ENCODE measurements at places on chromosomes 6 and 20.
A peak's percentile ranks its signal among the peaks of the same experiment; 100 is the strongest.

DNA sequence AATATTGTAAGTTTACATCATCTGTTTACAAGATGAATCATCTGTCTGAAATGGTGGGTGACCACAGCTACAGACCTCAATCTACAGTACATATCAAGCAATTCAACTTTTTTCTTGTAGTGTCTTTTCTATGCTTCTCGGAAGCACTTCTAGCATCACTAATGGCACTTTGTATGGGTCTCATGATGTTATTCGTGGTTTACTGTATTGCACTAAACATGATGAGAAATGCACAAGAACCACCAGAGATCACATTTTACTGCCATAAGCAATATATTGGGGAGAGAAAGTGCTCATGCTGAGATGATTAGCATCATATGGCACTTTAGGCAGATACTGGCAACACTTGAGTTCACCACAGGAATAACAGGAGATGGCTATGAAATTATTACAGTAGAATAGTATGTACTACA lies 15.4 kb upstream of the BTBD3 start:
- no peak for DNase-seq

GRCh38 chr6:149169761-149170511 lies 147.6 kb upstream of the TAB2 start:
- DNase-seq = no peak

GRCh38 chr20:19758501-19759331 lies 658 bp downstream of the RIN2 start:
- peak; percentile 84 for DNase-seq

DNA sequence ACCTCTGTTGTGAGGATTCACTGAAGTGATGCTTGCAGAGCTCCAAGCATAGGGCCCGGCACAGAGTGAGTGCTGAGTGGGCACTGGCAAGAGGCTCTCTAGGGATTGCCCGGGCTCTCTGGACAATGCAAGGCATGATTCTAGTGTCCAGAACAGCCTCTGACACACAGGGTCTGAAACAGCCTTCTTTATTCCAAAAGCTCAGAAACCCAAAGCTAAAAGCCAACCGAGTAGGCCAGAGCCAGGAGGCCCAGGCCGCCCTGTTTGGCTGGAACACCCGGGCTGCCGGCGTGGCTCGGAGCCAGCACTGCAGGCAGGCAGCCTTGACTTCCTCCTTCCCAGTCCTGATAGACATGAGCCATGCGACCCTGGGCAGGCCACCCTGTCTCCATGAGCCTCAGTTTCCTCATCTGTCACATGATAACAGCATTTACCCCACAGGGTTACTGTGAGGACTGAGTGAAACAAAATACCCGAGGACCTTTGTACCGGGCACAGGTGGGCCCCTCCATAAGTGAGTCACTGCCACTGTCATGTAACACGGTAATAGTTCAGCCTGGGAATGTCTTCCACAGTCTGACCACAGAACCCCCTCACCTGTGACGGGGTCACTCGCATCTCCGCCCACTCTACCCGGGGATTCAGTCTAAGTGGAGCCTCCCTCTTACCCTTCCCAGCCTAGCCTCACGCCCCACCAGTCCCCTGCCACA lies 51.5 kb downstream of the PTPRT start:
- DNase-seq = no peak

GRCh38 chr6:26241033-26241895 lies 123.7 kb upstream of the BTN3A2 start:
- no peak for DNase-seq

GRCh38 chr6:158764926-158765325 lies 54.2 kb downstream of the EZR start:
- no peak for DNase-seq

DNA sequence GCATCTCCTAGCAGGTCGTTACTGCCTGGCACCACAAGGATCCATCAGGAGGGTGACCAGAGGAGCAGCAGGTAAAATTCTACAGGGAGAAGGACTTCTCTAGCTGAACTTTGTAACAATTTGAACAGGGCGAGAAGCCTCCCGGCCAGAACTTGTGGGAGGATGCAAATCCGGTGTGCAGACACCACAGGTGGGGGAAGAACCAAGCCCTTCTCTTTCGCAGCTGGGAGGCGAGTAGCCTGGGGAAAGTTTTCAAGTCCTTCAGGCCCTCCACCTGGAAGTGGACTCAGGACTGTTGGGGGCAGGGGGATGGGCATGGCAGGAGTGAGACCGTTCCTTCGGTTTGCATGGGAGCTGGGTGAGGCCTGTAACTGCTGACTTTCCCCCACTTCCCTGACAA lies 42.7 kb upstream of the FAM210B start:
- DNase-seq = no peak

DNA sequence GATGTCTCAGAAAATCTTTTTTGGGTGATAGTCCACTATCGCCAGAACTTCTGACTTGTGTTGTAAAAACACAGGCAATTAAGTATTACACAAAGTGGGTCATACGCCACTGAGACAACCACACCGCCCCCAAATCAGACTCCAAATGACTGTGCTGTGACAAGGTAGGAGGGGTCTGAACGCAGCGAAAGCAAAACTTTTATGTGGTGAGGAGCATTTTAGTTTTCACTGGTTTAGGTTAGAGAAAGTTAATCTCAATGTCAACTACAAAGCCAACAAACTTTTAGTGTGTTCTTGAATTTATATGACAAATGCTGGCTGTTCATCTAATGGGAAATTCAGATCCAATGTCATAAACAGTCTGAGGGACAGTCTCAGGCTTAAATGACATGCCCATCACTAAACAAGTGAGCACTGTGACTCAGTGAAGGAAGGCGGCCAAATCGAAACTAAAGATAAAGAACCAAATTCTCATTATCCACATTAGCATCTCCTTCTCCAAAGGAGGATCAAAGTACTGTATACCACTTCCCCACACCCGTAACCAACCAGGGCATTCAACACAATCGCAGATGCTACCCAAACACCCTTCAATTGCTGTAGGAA lies 186.7 kb downstream of the GJA10 start:
- no peak for DNase-seq

DNA sequence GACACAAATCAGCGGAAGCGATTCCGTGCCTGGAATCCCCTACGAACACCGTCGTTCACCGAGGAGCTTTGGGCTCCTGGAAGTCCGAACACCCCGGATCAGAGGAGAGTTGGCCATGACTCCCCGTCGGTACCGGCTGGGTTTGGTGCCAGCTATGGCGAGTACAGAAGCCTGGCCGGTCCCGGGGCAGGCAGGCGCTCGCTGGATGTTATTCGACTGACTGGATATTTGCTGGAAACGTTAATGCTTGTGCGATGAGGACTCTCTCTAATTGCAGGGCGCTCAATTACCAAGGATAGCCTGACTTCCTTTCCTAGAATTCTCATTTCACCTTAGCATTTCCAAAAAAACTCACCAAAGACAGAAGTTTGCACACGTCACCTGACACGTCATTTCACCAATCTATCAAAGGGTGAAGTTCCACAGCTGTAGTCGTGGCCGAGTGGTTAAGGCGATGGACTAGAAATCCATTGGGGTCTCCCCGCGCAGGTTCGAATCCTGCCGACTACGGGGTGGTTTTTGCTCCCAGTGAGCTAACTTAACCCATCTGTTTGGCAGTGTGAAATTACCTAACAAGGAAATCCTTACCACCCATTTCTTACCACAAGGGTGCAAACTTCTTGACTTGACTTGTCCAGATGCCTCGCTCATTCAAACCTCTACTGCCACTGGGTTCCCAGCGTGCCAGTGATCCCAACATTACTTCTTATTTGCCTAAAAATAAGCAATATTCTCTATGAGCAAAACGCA lies 22.7 kb upstream of the ZNF184 start:
- peak; percentile 54 for DNase-seq

DNA sequence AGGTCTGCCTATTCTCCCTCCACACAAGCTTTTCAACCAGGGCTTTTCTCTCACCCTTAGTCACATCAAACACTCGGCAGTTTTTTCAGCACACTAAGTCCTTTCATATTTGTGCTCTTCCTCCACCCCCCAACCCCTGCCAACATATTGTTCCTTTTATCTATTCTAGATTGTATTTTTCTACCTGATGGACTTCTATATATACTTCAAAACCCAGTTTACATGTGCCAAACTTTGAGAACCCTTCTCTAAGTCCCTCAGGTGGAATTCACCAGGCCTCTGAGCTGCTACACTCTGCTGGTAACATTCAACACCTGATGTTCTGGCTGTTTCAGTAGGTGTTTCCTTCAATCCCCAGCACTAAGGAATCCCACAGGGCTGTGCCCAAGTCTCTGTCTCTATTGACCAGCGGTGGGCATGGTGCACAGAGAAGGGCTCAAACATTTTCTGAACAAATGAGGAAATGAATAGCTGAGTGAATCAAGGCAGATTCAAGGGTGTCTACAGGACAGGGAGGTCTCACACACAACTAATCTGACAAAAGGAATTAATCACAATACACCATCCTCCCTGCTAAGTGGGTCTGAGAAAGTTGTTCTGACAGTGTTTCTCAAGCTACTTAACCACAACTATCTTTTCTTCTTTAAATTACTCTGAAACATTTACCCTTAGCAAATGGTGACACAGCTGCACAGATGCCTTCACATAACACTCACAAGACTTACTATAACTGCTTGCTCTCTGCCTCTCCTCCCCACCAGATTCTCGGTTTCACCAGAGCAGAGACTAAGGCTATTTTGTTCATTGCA lies 166.5 kb downstream of the TSHZ2 start:
- DNase-seq = no peak

- no peak for DNase-seq
Observed at GRCh38 chr20:36499211-36499610, 42.1 kb upstream of the MYL9 start.

GRCh38 chr20:62739581-62740285 lies 31.1 kb downstream of the NTSR1 start:
- peak; percentile 67 for DNase-seq

- no peak for DNase-seq
Observed at GRCh38 chr6:35273822-35274559, 14.5 kb downstream of the ZNF76 start.

GRCh38 chr20:56588996-56589395 lies 40.1 kb upstream of the TFAP2C start:
- DNase-seq = no peak

GRCh38 chr6:906920-907319 lies 214.0 kb upstream of the EXOC2 start:
- DNase-seq = no peak

DNA sequence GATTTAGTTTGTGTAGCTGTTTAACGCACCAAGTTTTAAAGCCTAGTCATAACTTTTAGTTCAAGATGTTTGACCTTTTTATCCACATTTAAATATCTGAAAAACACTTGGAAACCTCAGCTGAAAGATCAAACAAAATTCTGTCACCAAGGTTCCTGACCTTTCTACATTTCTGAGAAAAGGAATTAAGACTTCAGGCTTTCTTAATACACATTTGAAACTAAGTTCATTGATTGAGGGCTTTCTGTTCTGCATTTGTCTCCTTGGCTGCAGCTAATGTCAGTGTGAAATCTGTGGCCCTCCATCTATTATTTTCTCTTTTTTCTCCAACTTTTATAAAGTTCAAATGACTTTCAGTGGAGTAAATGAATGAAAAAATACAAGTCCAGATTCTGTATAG lies 22.7 kb upstream of the FBXL4 start:
- no peak for DNase-seq

DNA sequence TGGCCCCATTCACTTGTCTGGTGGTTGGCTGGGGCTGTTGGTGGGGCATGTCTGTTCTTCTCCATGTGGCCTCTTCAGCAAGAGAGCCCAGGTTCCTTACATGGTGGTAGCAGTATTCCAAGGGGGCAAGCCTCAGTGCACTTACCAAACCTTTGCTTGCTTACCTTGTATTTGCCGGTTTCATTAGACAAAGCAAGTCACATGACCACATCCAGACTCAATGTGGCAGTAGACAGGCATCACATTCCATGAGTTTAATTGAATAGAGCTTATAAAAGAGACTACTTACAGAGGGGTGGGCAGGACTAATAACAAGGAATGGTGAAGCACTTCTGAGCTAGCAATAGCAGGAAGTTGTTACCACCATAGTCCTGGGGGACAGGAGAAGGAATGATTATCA lies 78.6 kb downstream of the SNAP25 start:
- DNase-seq = no peak

DNA sequence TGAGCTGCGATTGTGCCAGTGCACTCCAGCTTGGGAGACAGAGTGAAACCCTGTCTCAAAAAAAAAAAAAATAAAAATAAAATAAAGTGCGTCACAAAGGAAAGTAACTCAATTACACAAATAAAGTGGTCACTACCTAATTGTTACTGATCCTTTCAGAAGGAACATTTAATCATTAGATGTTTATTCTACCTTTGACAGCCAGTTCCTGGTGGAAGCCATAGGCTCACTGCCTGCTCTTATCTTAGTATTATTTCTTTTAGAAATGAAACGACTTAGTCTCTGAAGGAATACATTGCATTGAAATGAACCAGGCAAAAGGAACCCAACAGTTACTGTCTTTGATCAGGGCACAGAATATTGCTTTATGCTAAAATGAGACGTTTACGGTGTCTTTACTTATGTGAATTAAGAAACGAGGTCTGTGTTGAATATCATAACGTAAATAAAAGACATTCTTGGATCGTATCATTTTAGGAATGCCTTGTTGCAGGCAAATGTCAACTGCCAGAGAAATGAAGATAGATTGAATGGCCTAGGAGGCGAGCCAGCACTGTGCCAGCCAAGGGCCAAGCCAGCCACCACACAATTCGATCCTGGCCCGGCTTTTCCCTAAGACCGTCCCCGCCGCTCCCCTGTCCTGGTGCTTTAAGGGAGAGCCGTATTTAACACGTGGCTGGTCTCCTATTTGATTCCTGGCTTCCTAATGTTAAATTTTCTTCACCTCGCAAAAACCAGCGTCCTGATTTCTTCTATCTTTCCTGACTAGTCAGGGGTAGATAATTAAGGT lies 136.7 kb upstream of the GMDS start:
- no peak for DNase-seq

GRCh38 chr6:110170081-110170480 lies 9.4 kb downstream of the WASF1 start:
- DNase-seq = no peak

GRCh38 chr6:137799950-137800568 lies 67.0 kb upstream of the TNFAIP3 start:
- DNase-seq = no peak

DNA sequence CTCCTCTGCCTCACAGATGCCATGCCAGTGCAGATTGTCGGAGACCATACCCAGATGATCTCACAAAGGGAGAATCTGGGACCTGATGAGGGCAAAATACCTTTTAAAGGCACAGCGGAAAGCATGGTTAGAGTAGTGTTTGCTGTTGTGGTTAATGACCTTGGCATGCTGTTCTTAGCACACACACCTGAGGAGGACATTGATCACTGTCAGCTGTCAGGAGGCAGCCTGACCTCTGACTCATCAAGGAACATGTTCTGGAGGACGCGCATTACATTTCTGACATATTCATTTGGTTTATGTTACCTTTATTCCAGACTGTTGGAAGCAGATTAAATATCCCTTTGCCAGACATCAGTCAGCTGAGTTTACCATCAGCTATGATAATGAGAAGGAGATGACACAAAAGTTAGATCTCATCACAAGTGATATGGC lies 57.1 kb downstream of the GOPC start:
- DNase-seq = no peak

- DNase-seq = no peak
Observed at GRCh38 chr6:2665146-2666070, 85.3 kb downstream of the MYLK4 start.

GRCh38 chr6:77834591-77834996 lies 181.8 kb downstream of the MEI4 start:
- DNase-seq = no peak

Measured in psoas muscle (tissue), 8 donors.